ENCODE measurements at places on chromosomes 7 and 10.

DNA sequence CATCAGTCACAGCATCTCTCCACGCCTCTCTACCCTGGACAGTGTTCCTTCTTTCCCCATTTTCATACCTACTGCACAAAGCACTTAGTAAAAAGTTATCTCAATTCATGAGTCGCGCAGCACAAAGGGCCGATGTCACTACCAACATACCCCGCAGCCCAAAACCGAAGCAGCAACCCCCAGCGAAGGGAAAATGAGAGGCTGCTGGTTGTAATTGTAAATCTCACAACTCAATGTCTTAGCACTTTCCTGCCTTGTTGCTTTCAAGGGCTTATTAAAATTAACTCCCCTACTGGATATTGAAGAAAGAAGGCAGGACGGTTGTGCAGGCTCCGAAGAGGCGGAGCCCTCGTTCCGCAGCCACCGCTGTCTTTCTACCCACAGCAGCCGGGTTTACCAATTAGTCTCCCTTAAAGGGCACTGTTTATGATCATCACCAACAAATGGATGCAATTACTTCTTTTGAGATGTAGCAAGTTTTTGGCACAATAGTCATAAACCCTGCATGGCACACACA, 6.5 kb downstream of the DIP2C start:
- no peak for DNase-seq

GRCh38 chr7:105014693-105015389, 836 bp downstream of the KMT2E start:
- peak; percentile 67 for DNase-seq

DNA sequence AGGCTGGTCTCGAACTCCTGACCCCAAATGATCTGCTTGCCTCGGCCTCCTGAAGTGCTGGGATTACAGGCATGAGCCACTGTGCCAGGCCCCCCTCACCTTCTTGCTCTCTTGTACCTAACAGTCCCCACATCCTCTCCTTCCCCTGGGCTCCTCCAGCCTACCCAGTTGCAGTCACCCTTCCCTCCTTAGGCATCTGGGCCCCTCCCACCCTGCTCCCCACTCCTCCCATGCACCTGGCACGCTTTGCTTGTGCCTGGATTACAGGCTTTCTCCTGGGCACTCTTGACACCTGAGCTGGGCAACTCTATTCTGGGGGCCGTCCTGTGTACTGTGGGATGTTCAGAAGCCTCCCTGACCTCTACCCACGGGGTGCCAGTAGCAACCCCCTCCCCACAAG, 3.0 kb downstream of the CLDN15 start:
- DNase-seq, result no peak

- no peak for DNase-seq
Observed at GRCh38 chr10:3485057-3485686, 299.8 kb downstream of the KLF6 start.

DNA sequence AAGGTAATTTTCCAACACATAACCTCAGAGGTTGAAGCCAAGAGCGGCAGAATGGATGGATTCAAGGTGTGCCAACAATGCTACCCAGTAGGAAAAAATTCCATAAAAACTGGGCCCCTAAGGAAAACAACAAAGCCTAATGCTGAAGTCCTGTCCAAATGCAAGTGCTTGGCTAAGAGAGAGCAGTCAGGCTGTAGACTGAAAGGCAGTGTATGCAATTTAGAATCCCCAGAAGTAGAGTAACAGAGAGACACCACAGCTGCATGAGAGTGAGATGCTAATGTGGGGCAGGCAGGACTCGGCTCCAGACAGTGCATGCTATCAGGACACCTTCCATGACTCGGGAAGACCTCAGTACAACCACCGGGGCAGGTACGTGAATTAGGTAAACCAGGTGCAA, 124.5 kb downstream of the ZFAND4 start:
- no peak for DNase-seq

DNA sequence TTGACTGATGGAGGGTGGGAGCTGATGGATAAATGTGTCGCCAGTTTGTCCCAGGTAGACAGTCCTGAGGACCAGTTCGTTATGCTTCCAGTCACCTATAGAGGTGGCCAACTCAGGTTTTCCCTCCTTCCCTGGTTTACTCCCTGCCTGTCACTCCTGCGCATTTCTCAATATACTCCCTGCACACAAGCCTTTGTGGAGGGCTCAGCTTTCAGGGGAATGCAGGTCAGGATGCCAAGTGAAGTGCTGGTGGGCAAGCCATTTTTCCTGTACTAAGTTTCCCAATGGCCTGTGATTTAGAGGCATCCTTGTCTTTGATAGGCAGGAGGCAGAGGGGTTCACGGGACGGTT, 473.5 kb upstream of the ZMIZ1 start:
- DNase-seq, result no peak

All from right renal pelvis (tissue), 4 donors.